ENCODE measurements at places on chromosomes 6 and 20. TPM values are rescaled to one million over a fixed set of nuclear protein-coding genes. Genes with fewer than 3 reads are reported as not detected.
A peak's percentile ranks its signal among the peaks of the same experiment; 100 is the strongest.

SLC22A2 gene
- total RNA-seq: not detected

CNR1 gene
- total RNA-seq: 9.8 TPM

- ATAC-seq: no peak
Measured at GRCh38 chr6:144384427-144384826, 99.3 kb downstream of the UTRN start.

GRCh38 chr6:6837541-6838080, 249.1 kb downstream of the LY86 start:
- ATAC-seq: no peak

- ATAC-seq: no peak
Measured at GRCh38 chr6:56363796-56364430, 116.5 kb upstream of the COL21A1 start.

DNA sequence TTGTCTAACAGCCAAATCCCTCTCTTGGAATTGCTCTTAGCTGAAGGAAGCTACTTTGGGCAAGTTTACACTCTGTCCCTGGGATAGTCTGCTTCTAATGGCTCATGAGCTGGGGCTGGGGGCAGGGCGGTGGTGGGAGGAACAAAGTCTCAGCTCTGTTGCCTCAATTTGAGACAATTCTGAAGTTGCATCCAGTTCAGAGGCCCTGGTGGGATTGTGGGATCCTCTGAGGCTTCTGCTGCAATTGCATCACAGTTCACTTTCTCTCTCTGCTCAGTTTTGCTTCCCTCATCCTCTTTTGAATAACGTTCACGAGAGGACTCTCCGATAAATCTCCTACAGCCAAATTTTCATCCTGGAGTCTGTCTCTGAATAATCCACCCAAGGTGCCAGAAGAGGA, 440.6 kb upstream of the SLC35B3 start:
- peak; percentile 22 for ATAC-seq
